ENCODE measurements at places on chromosomes 5 and 9.
A peak's percentile ranks its signal among the peaks of the same experiment; 100 is the strongest.

GRCh38 chr9:124286292-124286931 is 28.7 kb downstream of the NEK6 start:
- no peak for DNase-seq

GRCh38 chr5:137752905-137753690 is 1.1 kb downstream of the HNRNPA0 start:
- peak; percentile 29 for DNase-seq

- no peak for DNase-seq
These were observed 38.1 kb upstream of the SARDH start for GRCh38 chr9:133775951-133776905.

DNA sequence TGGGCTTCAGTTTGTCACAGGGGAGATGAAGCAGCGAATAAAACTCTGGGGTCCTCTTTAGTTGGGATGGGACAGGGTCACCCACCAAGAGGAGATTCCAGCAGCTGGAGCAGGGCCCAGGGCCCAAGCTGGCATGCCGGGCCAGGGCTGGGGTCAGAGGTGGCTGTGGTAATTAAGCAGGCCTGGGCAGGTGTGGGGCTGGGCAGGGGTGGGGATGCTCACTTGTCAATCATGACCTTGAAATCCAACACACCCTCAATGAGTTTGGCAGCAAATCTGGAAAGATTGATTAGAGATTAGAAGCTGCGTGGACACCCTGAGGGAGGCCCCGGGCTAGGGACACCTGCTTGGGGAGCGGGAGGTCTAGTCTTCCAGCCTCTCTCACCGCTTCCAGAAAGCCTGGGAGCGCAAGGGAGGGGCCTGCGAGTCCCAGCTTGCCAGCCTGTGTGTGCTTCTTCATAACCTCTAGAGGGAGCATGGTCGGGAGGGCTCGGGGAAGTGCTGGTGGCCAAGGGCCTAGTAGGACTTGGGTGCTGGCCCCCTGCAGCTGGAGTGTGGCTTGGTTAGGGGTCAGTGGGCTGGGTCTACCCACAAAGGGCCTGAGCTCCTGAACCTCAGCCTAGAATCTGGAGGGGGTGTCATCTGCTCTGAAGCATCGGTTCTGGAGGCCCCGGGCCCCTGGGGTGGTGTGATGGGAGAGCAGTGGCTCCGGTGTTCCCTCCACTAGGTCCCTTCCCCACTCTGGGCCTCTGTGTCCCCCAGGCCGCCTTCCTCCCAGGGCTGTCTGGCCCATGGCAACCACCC is 7.6 kb downstream of the CRAT start:
- no peak for DNase-seq

DNA sequence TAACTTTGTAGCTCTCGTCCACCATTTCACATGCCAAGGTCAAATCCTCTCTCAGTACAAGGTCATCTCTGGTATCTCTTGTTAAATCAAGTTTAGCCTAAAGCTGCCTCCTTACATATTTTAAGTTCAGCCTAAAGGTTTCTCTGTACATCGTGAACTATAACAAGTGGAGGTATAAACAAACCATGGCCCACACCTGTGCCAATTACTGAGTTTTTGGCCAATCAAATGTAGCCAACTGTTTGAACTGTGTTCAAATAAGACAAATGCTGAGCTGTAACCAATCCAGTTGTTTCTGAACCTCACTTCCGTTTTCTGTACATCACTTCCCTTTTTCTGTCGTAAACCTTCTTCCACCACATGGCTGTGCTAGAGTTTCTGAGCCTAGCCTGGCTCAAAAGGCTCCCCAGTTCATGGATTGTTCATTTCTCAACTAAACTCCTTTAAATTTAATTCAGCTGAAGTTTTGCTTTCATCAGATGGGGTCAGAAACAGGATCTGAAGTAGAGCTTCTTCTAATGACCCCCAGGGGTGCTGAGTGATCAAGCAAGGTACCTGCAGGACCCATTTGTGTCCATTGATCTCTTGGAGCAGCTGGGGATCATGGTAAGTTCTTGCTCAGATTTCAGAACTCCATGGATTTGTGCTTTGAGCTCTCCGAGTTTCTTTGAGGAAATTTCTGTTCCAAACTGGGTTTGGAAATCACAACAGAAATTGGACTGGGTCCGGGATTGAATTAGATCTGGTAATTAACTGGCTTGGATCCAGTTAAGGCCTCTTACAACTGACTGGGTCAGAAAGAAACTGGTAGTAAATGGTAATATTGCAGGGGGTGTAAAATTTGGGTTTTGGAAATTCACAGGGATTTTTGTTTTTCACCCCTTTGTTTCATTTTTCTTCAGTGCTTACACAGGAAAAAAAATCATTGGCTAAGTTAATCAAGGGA is 11.0 kb upstream of the NANS start:
- peak; percentile 29 for DNase-seq

DNA sequence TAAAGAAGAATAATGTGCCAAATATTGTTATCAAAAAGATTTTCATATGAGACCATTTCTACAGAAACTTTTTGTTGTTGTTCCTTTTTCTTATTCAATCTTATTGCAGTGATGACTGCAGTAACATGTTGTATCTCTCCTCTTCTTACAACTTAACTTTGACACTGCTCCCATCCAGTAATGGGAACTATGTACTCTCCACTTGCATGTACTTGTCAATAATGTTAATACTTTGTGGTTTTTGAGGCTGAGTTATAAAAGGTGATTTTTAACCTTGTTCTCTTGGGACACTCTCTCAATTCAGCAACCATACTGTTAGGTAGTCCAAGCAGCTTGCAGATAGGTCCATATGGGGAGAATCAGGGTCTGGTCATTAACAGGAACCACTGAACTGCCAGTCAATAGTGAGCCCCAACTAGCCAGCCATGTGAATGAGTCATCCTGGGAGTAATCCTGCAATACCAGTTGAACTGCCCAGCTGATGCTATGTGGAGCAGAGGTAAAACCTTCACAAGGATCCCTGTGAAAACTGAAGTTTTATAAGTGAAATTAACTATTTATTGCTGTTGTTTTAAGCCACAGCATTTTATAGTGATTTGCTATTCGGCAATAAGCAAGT is 199.6 kb upstream of the DAB2 start:
- no peak for DNase-seq

DNA sequence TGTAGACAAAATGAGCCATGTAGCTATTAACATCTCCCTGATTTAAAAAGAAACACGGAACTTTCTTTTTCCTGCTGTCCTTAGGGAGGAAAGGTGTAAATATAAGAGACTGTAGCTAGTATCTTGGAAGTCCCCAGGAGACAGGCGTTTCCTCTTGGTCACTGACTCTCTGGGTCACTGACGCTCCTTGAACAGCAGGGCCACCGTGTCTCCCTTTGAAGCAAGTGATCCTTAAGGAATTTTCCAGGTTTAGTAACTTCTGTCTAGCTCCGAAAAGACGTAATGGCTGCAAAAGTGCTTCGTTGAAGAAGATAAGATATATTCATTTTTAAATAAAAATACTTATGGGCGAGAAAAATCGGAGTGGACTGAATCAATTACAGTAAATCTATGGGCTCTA is 745 bp upstream of the CLTA start:
- no peak for DNase-seq

- DNase-seq: no peak
These were observed 1291.8 kb upstream of the DMAC1 start for GRCh38 chr9:9091387-9091786.

GRCh38 chr9:966870-967269 is 9.6 kb upstream of the DMRT3 start:
- DNase-seq: no peak

DNA sequence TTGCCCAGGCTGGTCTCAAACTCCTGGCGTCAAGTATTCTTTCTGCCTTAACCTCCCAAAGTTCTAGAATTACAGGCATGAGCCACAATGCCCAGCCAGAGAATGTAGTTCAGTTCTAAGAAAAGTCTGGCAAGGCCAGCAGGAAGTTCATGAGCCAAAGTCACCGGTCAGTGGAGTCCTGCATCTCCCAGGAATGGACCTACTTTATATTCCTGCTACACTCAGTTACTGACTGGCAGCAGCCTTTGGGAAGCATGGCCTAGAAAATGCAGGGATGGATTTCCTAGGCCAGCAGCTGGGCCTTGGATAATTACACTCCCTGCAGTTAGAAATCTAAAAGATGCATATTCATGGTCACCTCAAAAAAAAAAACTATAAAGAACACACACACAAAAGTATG is 135.7 kb downstream of the CAAP1 start:
- no peak for DNase-seq

- DNase-seq: no peak
These were observed 1278.8 kb downstream of the MAT2B start for GRCh38 chr5:164784230-164784629.

GRCh38 chr5:132979367-132979940 is 16.0 kb upstream of the AFF4 start:
- no peak for DNase-seq

- no peak for DNase-seq
These were observed 411.2 kb upstream of the CTNND2 start for GRCh38 chr5:12315461-12315860.

DNA sequence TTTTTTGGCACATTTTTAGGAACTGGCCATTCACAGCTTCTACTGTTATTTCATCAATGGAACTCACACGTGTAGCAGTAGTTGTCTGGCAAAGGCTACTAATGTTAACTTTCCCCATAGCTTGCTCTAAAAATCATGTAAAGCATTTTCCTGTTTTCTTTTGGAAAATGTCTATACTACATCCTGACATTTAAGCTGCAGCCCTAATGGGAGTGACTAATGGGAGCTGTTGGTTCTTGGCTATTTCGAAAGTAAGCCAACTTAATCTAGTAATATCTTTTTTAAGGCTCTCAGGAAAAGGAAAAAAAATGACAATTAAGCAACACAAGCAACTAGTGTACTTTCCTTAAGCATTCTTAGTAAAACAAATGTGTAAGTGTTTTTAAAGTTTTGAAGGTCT is 169.2 kb downstream of the SLC12A2 start:
- DNase-seq: no peak

DNA sequence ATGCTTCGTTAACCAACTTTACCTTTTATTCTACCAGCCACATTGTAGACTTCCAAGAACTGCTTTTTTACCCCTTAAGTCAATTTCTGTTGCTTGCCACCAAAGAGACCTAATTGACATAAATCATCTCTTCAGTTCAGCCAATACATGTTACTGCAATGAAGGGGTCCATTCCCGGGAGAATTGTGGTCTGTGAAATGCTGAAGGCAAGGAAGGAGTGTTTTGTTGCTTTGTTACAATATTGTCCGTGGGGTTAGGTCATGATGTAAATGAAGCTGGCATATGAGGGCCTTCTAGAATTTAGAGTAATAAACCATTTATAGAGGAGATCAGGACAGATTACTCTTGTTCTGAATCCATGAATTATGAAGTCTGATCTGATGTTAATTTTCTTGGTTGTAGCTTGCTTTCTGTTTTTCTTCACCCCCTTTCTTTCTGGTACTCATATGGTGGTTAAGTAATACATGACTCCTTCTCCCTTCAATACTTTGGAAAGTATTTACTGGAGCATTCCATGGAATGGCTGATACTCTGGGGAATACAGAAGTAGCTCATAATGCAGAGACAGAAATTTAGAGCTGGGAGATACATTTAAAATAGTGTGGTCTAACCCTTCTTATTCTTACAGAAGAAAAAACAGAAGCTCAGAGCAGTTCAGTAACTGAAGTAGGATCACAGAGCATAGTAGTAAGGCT is 297.0 kb upstream of the CLINT1 start:
- DNase-seq: no peak

DNA sequence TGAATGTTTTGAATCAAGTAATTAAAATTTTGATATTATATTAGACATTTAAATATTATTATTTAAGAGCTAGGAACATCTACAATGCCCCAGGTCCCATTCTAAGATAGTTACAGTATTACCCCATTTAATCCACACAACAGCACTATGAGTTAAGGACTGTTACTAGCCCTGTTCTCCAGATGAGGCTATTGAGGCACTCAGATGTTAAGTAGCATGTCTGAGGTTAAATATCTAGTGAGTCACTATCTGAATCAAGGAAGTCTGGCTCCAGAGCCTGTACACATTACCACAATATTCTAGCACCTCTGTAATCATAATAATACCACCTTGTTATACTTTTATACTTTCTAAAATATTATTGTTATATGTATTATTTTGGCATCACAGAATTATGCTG is 304.6 kb downstream of the PDE4D start:
- no peak for DNase-seq

GRCh38 chr5:27619982-27620381 is 581.6 kb upstream of the CDH9 start:
- no peak for DNase-seq

GRCh38 chr5:151199581-151200185 is 24.2 kb downstream of the CCDC69 start:
- DNase-seq: no peak

DNA sequence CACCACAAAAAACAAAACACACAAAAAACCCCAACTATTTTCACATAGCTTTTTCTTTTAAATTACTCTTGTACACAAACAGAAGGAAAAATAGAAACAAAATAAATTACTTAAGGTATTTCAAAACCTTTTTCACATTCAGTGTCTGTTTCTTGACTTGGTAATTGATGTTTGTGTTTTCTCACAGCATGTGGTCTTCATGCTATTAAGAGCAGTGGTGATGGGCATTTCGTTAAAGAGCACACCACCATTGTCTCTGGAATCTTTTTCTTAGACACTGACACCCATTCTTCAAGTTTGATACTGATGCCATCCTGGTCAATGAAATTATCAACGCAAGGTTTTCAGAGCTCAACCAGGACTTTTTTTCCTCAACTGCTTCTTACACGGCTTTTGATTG is 63.8 kb downstream of the SLC28A3 start:
- no peak for DNase-seq

GRCh38 chr9:35826071-35826701 is 2.3 kb downstream of the FAM221B start:
- no peak for DNase-seq

GRCh38 chr5:32265902-32266301 is 46.8 kb downstream of the MTMR12 start:
- no peak for DNase-seq

- DNase-seq: no peak
These were observed 20.2 kb upstream of the MED27 start for GRCh38 chr9:132099741-132100407.

GRCh38 chr9:129910628-129911567 is 75.6 kb downstream of the USP20 start:
- DNase-seq: no peak

DNA sequence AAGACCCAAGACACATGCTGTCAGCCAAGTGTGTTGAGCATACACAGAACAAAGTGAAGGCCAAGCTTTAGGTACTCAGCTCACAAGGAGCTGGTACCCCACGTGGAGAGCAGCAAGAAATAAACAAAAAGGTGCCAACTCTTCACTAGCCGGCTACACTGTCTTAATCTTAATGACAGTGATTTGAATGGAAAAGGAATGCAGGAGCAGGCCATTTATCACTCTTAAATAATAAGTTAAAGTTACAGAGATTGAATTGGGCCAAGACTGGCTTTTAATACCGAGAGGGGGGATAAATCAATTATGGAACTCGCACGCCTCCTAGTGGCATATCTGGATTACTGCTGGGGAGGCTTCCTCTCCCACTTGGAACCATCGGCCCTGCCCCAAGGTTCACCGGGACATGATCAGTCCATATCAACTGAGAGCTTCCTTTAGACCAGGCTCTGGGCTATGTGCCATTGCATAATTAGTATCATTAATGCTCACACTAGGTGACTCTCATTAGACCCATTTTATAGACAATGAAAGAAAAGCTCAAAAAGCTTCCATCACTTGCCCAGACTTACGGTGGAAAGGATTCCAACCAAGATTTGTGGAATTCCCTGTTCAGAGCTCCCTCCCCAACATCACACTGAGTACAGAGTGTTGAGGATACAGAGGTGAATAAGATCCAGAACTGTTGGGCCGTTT is 94.0 kb downstream of the ACTL7B start:
- DNase-seq: no peak
